ENCODE measurements at places on chromosomes 7 and 10. TPM values are rescaled to one million over a fixed set of nuclear protein-coding genes. Genes with fewer than 3 reads are reported as not detected.

- no peak for DNase-seq
- H3K4me3 ChIP-seq = no peak overlapping the region
- no peaks in the 10 kb centered on the region for H3K27me3 ChIP-seq
- no peak overlapping the region for H3K27ac ChIP-seq
- peaks cover 5% of the 10 kb centered on the region for H3K36me3 ChIP-seq
Measured at GRCh38 chr10:99870123-99870730, 87.8 kb downstream of the ABCC2 start.

GRCh38 chr7:70355198-70356020, 757.1 kb downstream of the AUTS2 start:
- DNase-seq = no peak
- H3K27ac ChIP-seq = no peak overlapping the region
- H3K4me1 ChIP-seq = no peaks in the 10 kb centered on the region
- no peaks in the 10 kb centered on the region for H3K27me3 ChIP-seq
- H3K4me3 ChIP-seq = no peak overlapping the region

DNA sequence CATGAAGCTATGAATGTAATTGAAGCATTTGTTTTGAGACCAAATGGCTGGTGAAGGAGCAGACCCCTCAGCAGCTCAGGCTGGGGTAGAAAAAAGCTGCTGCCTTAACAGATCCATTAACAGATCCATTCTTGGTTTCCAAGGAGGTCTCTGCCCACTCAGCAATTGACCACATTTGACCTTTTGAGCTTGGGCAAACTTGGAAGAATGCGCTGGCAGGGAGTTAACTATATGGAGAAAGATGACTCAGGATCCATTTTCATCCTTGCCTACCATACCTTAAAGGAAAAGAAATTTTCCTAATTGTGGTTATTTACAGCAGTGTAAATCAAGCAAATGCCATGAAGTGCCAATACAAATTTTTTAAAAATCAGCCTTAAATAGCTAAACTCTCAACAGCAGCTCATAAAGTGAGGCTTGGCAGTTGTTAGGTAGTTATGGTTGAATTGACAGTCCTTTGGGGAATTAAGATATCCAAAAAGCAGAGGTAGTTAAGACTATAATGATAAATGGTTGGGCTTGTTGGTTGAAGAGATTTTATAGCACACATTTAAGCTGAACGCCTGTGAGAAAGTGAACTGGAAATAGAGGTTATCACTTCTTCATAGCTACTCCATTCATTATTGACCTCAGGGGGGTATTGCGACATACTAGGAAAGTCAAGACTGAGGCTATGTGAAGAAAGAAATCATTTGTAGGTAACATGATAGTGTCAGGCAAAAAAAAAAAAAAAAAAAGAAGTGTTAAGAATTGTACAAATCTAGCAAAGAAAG, 83.9 kb downstream of the MKX start:
- H3K27ac ChIP-seq = no peak overlapping the region
- H3K4me1 ChIP-seq = no peaks in the 10 kb centered on the region
- DNase-seq = no peak
- H3K36me3 ChIP-seq = no peaks in the 10 kb centered on the region

GRCh38 chr7:157280216-157280841, 56.5 kb upstream of the DNAJB6 start:
- H3K27me3 ChIP-seq = no peaks in the 10 kb centered on the region
- H3K36me3 ChIP-seq = no peaks in the 10 kb centered on the region
- DNase-seq = no peak
- H3K4me1 ChIP-seq = no peaks in the 10 kb centered on the region
- H3K4me3 ChIP-seq = no peak overlapping the region

- H3K4me3 ChIP-seq = no peak overlapping the region
- H3K36me3 ChIP-seq = peaks cover 37% of the 10 kb centered on the region
- H3K27ac ChIP-seq = no peak overlapping the region
- H3K4me1 ChIP-seq = no peaks in the 10 kb centered on the region
Measured at GRCh38 chr10:121976607-121977006, 1.6 kb upstream of the NSMCE4A start.

DNA sequence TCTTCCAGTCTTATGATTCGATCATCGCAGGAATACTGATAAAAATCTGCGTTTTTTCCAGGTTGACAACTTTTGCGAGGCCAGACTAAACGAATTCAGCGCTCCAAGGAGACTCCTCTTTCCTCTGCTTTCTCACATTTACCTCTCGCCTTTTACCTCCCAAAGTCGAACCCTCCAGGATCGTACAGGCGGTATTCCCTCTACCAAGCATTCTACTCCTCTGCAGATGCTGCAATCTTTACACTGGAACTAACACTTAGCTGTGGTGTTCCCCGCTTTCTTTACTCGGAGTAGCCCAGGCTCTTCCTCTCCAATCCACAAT, 449 bp downstream of the NUDT5 start:
- no peak for DNase-seq
- H3K27ac ChIP-seq = peak overlapping the region; percentile 49
- no peaks in the 10 kb centered on the region for H3K27me3 ChIP-seq
- H3K4me3 ChIP-seq = peak overlapping the region; percentile 94
- H3K36me3 ChIP-seq = peaks cover 7% of the 10 kb centered on the region

DNA sequence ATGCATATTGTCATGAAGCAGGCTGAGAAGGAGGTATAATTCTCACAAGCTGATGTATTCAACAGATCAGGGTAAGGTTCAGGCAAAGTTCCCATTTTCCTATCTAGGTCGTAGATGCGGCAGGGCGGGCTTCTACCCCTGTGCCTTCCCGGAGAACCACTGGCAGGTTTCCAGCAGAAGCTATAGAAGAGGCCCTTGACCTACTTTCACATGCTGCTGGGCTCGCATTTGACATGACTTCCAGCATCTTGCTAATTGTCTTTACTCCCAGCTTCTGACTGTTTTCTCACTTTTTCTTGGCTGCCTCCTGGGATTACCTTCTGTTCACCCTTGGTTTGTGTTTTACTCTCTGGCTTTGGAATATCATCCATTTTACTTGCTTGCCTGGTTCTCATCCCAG, 32.6 kb upstream of the ORC5 start:
- DNase-seq = no peak
- H3K36me3 ChIP-seq = no peaks in the 10 kb centered on the region
- no peaks in the 10 kb centered on the region for H3K4me1 ChIP-seq
- no peak overlapping the region for H3K27ac ChIP-seq

GRCh38 chr7:85567983-85568382, 381.1 kb upstream of the SEMA3D start:
- H3K36me3 ChIP-seq = no peaks in the 10 kb centered on the region
- no peak overlapping the region for H3K27ac ChIP-seq
- H3K27me3 ChIP-seq = no peaks in the 10 kb centered on the region
- DNase-seq = no peak

DNA sequence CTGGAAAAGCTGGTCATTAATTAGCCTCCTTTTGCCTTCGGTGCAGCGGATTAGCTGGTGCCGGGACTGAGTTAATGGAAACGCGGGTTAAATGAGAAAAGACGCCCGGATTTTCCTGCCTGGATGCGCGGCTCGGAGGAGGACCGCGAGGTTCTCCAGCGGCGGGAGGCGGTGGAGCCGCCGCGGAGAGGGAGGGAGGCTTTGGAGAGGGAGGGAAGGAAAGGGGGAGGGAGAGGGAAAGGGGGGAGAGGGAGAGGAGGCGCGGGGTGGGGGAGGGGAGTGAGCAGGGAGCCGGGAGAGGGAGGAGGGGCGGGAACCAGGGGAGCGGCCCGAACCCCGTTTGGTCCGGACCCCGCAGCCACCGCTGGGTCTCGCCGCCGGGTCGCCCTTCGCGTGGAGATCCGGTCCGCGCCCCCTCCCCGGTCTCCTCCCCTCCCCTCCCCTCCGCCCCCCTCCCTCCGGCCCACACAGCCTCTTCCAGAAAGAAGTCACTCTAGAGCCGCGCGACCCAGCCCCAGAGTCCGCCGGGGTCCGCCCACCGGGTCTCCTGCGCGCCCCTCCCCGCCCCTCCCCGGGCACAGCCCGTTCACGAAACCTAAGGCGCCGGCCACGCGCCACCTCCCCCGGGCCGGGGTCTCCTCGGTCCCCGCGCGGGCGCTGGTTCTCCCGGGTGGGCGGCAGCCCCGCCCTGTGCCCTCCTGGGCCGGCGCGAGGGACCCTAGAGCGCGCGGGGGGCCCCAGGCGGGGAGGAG, 347.5 kb downstream of the DNAJB6 start:
- peak overlapping the region; percentile 4 for H3K4me3 ChIP-seq
- H3K27me3 ChIP-seq = peaks cover 80% of the 10 kb centered on the region
- no peak overlapping the region for H3K27ac ChIP-seq
- peak; percentile 77 for DNase-seq
- H3K4me1 ChIP-seq = no peaks in the 10 kb centered on the region

PTF1A gene
- total RNA-seq = not detected

- no peak overlapping the region for H3K4me3 ChIP-seq
- no peak overlapping the region for H3K27ac ChIP-seq
- peaks cover 5% of the 10 kb centered on the region for H3K36me3 ChIP-seq
- H3K4me1 ChIP-seq = peaks cover 2% of the 10 kb centered on the region
Measured at GRCh38 chr10:124733571-124734245, 10.5 kb downstream of the FAM53B start.

DNA sequence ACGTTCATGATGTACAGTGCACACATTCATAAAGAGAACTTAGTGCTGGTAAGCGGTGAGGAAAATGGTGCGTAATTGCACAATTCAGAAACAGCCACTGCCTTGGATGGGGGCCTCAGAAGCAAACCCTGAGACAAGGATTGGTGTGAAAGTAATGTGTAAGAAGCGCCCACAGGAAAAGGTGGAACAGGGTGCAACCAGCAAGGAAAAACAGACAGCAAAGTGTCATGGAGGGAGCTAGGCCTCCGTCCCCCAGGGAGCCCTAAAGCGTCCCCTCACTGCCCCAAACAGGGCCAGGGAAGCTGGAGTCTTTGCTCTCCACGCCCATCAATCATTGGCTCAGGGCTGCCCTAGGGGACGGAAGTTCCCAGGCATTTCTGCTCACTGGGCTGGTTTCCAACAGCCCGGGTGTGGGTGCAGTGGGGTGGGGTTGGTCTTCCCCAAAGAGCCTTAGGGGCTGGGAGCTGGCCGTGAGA, 9.6 kb upstream of the C10orf105 start:
- no peaks in the 10 kb centered on the region for H3K27me3 ChIP-seq
- no peaks in the 10 kb centered on the region for H3K36me3 ChIP-seq
- no peak for DNase-seq
- no peaks in the 10 kb centered on the region for H3K4me1 ChIP-seq
- H3K4me3 ChIP-seq = no peak overlapping the region

DNA sequence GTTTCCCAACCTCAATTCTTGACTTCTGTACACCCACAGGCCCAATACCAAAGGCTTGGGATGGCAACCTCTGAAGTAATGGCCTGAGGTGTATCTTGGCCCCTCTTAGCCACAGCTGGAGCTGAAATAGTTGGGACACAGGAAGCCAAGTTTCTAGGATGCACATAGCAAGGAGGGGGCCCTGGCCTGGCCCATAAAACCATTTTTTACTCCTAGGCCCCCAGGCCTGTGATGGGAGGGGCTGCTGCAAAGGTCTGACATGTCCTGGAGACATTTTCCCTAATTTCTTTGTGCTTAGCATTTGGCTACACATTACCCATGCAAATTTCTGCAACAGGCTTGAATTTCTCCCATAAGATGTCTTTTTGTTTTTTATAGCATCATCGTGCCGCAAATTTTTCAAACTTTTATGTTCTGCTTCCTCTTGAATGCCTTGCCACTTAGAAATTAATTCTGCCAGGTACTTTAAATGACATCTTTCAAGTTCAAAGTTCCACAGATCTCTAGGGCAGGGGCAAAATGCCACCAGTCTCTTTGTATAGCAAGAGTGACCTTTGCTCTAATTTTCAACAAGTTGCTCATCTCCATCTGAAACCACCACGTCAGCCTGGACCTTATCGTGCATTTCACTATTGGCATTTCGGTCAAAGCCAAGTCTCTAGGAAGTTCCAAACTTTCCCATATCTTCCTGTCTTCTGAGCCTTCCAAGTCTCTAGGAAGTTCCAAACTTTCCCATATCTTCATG, 490.8 kb downstream of the IPMK start:
- H3K27me3 ChIP-seq = no peaks in the 10 kb centered on the region
- peaks cover 35% of the 10 kb centered on the region for H3K36me3 ChIP-seq
- H3K4me1 ChIP-seq = no peaks in the 10 kb centered on the region
- no peak for DNase-seq
- H3K4me3 ChIP-seq = no peak overlapping the region

GRCh38 chr10:26372513-26373354, 65.4 kb upstream of the APBB1IP start:
- H3K27ac ChIP-seq = no peak overlapping the region
- no peak overlapping the region for H3K4me3 ChIP-seq
- no peaks in the 10 kb centered on the region for H3K27me3 ChIP-seq
- no peaks in the 10 kb centered on the region for H3K4me1 ChIP-seq

- H3K4me3 ChIP-seq = no peak overlapping the region
- H3K36me3 ChIP-seq = 0 out of 2 replicates have a peak, but pooled peaks cover 3% of the 10 kb centered on the region
Measured at GRCh38 chr10:34773636-34774630, 41.2 kb downstream of the PARD3 start.

- no peak overlapping the region for H3K27ac ChIP-seq
- H3K4me3 ChIP-seq = no peak overlapping the region
- no peaks in the 10 kb centered on the region for H3K4me1 ChIP-seq
Measured at GRCh38 chr7:101550641-101551541, 78.2 kb downstream of the MYL10 start.

YKT6 gene
- total RNA-seq = 105 TPM

GRCh38 chr10:87866412-87866974, 3.1 kb downstream of the PTEN start:
- no peaks in the 10 kb centered on the region for H3K4me1 ChIP-seq
- peak overlapping the region; percentile 97 for H3K4me3 ChIP-seq
- no peak for DNase-seq
- H3K27me3 ChIP-seq = no peaks in the 10 kb centered on the region
- H3K36me3 ChIP-seq = peaks cover 5% of the 10 kb centered on the region

MKI67 gene
- total RNA-seq = 99.0 TPM

AVPI1 gene
- total RNA-seq = 6.9 TPM

DNA sequence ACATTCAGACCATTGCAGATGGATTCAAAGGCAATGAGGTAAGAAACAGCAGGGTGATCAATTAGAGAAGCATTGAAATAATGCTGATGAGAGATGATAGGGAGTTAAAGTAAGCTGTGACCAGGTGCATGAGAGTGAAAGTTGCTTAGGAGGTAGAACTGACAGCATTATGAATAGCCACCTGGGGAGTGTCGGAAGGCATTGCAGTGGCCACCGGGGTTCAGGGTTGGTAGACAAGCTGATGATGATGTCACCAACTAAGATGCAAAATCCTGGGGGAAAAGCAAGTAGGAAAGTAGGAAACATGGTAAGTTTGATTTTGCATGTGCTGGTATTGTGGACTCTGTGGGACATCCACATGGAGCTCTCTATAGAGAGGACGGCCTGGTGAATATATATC, 211.9 kb upstream of the ETV1 start:
- H3K4me1 ChIP-seq = no peaks in the 10 kb centered on the region
- no peak overlapping the region for H3K27ac ChIP-seq
- no peak overlapping the region for H3K4me3 ChIP-seq
- DNase-seq = no peak
- peaks cover 2% of the 10 kb centered on the region for H3K36me3 ChIP-seq

GRCh38 chr10:287814-288213, 152.6 kb downstream of the ZMYND11 start:
- H3K36me3 ChIP-seq = peaks cover 5% of the 10 kb centered on the region
- H3K27ac ChIP-seq = no peak overlapping the region
- no peak overlapping the region for H3K4me3 ChIP-seq
- peaks cover 2% of the 10 kb centered on the region for H3K4me1 ChIP-seq
- H3K27me3 ChIP-seq = no peaks in the 10 kb centered on the region
- DNase-seq = peak; percentile 71
